Activated CD4-positive, alpha-beta T cell treated with anti-CD3 and anti-CD28 coated beads, Interleukin-2, amount 50 U/mL, for 48 hours (primary cell): ENCODE measurements at places on chromosomes 12 and 14.

DNA sequence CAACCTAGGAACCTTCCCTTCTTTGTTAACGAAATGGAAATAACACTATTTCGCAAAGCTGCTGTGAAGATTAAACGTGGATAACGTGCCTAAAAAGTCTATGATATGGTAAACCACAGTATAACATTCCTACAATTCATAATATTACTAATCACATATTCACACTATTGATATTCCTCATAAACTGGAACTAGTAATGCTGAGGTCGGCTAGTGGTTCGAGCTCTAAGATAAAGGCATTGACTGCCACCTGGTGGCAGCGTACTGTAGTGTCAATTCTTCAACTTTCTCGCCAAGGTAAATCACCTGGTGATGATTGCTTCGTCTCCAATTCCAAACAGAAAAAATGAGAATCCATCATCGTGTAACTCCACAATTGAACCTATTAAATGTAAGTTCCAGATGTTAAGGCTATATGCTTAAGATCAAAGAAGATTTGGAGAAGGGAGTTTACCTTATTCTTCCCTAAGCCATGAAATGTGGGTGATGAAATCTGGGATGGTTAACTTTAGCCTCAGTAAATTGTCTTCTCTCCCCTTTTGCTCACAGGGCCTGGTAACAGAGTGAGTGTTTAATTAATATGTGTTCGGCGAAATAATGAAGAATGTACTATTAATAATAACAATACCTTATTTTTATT is 197.5 kb upstream of the TMEM132C start:
- peak; percentile 23 for DNase-seq

DNA sequence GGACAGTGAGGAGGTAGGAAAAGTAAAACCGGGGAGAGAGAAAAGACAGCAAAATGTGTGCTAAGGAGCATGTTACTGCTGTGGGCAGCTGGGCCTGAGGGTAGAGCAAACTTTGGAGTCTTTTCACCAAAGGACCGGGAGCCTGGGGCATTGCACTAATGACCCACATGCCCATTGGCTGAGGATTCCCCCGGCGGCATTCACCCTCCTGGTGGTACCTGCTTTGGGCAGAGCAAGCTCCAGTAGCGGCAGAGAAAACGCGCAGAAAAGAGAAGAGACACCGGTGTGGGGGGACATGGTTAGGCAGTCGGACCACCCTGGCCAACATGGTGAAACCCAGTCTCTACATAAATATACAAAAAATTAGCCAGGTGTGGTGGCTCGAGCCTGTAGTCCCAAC is 83.4 kb upstream of the ESRRB start:
- DNase-seq: no peak

- DNase-seq: no peak
These were observed 49.4 kb downstream of the BICD1 start for GRCh38 chr12:32155961-32156529.

DNA sequence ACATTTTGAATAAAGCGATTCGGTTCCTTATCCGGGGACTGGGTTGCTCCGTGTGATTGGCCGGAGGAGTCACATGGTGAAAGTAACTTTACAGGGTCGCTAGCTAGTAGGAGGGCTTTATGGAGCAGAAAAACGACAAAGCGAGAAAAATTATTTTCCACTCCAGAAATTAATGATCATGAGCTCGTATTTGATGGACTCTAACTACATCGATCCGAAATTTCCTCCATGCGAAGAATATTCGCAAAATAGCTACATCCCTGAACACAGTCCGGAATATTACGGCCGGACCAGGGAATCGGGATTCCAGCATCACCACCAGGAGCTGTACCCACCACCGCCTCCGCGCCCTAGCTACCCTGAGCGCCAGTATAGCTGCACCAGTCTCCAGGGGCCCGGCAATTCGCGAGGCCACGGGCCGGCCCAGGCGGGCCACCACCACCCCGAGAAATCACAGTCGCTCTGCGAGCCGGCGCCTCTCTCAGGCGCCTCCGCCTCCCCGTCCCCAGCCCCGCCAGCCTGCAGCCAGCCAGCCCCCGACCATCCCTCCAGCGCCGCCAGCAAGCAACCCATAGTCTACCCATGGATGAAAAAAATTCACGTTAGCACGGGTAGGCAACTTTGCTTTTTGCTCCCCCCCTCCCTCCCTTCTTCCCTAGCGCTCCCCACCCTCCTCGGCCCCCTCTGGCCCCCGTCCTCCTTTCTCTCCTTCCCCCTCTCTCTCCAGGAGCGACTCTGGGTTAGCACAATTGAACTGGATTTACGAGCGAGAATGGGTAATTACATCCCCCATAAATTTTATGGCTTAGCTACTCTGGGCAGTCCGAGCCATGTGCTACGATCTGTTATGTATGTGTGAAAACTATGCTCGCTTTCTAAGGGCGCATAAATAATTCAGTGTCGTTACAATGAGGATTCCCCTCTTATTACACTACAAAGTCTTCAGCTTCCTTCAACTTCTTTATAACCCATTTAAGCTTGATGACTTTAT is at the start of gene HOXC4:
TSS of gene HOXC4 (plus strand) at position 85 of the 991 bp plus-strand sequence. CDS start at position 173, 88 bp downstream.
- DNase-seq: no peak

- no peak for DNase-seq
These were observed 50.5 kb downstream of the ADIPOR2 start for GRCh38 chr12:1741154-1741949.
